ENCODE measurements at places on chromosomes 2 and 18. TPM values are rescaled to one million over a fixed set of nuclear protein-coding genes. Genes with fewer than 3 reads are reported as not detected.

The TEX44 gene
- not detected for total RNA-seq

The GREB1 gene
- total RNA-seq: 4.8 TPM

The SLC5A7 gene
- total RNA-seq: not detected

DNA sequence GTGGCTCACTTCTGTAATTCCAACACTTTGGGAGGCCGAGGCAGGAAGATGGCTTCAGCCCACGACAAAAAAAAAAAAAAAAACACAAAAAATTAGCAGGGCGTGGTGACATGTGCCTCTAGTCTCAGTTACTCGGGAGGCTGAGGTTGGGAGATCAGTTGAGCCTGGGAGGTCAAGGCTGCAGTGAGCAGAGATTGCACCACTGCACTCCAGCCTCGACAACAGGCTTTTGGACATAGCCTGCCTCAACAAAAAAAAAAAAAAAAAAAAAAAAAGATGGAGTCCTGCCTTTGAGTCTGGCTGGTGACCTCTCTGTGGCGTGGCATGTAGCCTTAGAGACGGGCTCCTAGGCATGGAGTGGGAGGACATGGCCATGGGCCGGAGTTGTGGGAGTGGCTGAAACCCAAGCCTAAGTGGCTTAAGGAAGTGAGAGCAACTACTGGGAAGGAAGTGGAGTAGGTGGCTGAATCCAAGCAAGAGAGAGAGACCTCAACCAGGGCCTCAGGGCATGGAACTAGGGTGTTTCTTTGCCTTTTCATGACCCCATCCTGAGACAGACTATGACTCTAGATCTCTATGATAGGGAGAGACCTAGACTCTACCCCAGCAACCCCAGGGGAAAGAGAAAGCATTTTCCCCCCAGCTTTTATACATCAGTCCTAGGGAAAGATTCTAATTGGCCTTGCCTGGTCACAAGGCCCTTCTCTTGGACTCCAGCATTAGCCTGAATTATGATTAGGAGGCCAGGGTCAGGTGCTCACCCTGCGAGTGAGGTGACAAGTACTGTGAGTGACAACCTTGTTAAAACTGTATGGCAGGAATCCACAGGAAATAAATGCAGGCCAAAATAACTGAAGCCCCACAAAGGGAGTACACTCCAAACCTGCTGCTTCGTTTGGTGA is 34.2 kb downstream of the NPAS2 start:
- no peak for DNase-seq

The ALK gene
- not detected for total RNA-seq

GRCh38 chr2:18598848-18599484 is 9.6 kb upstream of the NT5C1B start:
- no peak for DNase-seq

The SPHKAP gene
- 0.17 TPM for total RNA-seq

The NGEF gene
- 3.6 TPM for total RNA-seq

GRCh38 chr2:124480958-124481357 is 455.9 kb downstream of the CNTNAP5 start:
- no peak for DNase-seq

DNA sequence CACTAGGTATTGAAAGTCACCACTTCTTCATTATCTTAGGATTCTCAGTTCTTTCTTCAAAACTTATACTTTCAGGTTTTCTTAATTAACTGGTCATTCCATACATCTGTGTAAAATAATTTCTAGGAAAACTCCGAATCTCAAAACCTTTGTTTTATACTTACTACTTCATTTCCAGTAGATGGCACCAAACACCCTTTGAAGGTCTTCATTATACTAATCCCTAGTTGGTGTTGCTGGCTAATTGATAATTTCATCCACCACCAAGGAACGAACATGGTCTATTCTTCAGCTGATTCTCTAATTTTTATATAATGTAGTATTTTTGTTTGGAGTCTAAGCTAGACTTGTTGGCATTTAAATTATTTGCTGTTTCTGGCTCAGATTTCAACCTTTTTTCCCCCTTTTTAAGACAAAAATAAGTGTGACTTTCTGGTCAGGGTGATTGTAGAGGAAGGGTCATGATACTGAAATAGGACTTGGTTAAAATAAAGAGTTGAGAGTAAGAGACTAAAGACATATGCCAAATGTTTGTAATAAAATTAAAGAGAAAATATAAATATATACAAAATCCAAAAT is 2.8 kb upstream of the MXD1 start:
- DNase-seq: no peak

All from kidney epithelial cell (primary cell).